ENCODE measurements at places on chromosomes 1 and 21.

DNA sequence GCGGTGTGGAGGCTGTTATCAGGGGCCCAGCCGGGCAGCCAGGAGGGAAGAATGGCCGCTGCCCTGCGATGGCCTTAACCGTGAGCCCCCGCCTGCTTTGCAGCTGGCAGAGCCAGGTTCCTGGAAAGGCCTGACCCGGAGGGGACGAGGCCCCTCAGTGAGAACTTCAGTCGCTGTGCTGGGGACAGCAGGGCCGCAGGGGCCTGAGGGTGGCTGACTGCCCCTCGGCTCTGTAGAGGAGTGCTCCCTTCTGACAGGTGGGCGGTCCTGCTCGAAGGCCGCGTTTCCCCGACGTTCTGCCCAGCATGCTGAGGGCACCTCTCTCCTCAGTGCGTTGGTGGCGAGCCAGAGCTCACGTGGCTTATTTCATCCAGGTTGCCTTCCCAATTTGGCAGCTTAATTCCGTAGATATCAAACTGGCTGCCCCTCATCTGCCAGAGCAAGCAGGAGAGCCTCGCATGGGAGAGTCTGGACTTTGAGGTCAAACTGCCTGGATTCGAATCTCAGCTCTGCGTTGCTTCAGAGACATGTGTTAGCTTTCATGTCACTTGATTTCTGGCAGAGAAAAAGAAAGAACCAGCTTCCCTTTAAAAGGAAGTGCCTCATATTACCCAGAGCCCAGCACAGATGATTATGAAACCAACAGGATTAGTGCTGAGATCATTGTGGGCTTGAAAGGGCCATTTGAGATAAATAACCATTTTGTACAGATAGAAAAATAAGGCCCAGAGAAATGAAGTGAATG, 239.8 kb downstream of the SDCCAG8 start:
- no peak for DNase-seq

DNA sequence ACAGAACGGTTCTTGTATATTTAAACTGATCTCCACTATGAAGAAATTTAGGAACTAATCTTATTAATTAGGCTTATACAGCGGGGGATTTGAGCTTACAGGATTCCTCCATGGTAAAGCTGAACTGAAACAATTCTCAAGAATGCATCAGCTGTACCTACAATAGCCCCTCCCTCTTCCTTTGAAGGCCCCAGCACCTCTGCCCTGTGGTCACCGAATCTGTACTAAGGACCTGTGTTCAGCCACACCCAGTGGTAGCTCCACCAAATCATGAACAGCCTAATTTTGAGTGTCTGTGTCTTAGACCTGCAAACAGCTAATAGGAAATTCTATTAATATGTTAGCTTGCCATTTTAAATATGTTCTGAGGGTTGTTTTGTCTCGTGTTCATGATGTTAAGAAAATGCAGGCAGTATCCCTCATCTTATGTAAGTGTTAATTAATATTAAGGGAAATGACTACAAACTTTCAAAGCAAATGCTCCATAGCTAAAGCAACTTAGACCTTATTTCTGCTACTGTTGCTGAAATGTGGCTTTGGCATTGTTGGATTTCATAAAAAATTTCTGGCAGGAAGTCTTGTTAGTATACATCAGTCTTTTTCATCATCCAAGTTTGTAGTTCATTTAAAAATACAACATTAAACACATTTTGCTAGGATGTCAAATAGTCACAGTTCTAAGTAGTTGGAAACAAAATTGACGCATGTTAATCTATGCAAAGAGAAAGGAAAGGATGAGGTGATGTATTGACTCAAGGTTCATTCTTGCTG, 147.2 kb downstream of the NR5A2 start:
- DNase-seq = no peak

GRCh38 chr21:30336596-30336995, 898 bp downstream of the KRTAP27-1 start:
- DNase-seq = no peak

DNA sequence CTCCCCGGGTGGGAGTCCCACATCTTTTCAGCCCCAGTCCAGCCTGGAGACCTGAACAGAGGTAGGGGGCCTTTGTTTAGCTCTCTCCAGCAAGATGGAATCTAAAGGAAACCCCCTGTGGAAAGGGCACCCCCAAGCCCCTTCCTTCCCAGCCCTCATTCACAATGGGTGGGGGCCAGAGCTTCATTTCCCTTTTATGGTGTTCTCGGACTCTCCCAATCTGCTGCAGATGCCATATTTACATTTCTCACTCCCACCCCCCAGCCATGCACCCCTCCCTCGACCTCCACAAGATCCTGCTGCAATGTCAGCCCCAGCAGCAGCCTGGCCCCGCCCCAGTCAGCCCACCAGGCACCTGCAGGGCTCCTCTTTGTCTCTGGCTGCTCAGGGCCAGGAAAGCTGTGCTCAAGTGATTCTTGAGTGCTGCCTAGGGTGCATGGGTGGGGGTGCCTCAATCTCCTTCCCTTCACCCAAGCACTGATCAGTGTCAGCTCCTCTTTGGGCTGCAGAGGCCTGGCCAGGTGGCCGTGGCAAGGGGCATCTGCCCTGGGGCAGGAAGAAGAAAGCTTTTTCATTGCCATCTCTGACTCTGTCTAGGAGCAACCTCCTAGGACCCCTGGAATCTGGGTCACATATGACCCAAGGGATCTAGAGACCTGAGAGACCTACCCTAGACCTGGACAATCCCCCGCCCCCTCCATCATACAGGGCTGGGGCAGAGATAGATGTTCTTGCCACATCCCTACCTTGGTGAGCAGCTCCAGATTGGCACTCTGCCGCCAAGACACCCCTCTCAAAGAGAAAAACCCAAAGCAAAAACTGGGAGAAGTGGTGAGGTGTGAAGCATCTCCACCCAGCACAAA, 1.7 kb downstream of the KIF21B start:
- DNase-seq = no peak

DNA sequence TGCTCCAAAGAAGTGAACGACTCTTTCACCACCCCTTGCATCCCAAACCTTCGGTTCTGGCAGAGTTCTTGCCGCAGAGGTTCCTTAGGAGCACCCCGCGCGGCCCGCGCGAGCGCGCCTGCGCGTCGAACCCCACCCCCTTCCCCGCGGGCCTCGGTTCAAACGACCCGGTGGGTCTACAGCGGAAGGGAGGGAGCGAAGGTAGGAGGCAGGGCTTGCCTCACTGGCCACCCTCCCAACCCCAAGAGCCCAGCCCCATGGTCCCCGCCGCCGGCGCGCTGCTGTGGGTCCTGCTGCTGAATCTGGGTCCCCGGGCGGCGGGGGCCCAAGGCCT, at the start of gene C1orf56:
TSS of gene C1orf56 (plus strand) at position 161 of the 334 bp plus-strand sequence. CDS start at position 258, 97 bp downstream.
- peak; percentile 72 for DNase-seq

DNA sequence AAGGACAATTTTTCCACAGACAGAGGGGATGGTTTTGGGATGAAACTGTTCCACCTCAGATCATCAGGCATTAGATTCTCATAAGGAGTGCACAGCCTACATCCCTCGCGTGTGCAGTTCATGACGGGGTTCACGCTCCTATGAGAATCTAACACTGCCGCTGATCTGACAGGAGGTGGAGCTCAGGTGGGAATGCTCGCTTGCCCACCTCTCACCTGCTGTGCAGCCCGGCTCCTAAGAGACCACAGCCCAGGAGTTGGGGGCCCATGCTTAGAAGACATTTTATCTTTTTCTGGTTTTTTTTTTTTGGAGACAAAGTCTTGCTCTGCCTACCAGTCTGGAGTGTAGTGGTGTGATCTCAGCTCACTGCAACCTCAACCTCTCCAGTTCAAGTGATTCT, 16.0 kb downstream of the GNB1 start:
- no peak for DNase-seq

- DNase-seq = peak; percentile 57
These were observed 18.7 kb downstream of the MFSD2A start for GRCh38 chr1:39973503-39974135.

DNA sequence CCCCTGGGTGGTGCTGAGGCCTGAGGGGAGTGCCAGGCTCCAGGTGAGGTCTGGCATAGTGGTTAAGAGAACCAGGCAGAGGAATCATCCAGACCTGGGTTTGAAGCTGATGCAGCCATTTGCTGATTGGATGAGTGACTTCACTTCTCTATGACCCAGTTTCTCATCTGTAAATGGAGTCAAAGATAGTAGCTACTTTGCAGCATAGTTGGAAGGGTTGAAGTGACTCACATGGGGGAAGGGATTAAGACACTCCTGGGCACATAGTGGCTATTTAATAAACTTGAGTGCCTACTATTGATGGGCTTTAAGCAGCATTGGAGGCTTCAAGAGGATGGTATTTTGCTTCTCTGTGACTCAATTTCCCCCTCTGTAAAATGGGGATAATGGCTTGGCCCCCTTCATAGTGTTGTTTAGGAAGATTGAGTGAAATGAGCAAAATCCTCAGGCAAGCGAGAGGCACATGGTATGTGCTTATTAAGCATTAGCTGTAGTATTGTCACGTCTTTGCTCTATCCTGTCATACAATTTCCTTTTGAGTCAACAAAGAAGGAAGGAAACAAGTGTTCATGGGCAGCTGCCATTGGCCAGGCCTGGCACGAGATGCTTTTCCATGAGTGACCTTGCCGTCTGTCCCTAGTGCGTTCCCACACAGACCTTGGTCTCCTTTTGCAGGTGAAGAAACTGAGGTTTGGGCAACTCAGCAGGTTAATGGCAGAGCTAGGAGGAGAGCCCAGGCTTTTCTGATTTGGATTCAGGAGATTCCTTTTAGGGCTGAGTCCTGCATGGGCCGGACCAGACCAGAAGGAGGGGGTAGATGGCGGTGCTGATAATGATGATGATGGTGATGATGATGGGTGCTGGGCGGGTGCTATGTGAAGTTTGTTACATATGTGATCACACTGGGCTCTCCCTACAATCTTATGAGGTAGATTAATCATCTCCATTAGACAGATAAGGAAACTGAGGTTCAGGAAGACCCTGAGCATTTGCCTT, 131.1 kb upstream of the WNT4 start:
- DNase-seq = no peak

DNA sequence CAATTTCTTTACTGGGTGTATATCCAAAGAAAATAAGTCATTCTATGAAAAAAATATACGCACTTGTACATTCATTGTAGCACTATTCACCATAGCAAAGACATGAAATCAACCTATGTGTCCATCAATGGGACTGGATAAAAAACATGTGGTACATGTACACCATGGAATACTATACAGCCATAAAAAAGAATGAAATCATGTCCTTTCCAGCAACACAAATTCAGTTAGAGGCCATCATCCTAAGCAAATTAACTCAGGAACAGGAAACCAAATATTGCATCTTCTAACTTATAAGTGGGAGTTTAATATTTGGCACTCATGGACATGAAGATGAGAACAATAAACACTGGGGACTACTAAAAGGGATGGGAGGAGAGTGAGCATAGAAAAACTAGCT, 325.7 kb downstream of the TGFB2 start:
- DNase-seq = no peak

GRCh38 chr21:24127651-24128050, 1479.6 kb downstream of the MRPL39 start:
- no peak for DNase-seq

- DNase-seq = peak; percentile 42
These were observed at the start of gene NID1 for GRCh38 chr1:236064674-236065508. NID1 (minus strand) TSS chr1:236065090; CDS start chr1:236065079, 11 bp downstream.

- DNase-seq = no peak
These were observed 18.9 kb downstream of the ADGRL2 start for GRCh38 chr1:81819613-81820012.

DNA sequence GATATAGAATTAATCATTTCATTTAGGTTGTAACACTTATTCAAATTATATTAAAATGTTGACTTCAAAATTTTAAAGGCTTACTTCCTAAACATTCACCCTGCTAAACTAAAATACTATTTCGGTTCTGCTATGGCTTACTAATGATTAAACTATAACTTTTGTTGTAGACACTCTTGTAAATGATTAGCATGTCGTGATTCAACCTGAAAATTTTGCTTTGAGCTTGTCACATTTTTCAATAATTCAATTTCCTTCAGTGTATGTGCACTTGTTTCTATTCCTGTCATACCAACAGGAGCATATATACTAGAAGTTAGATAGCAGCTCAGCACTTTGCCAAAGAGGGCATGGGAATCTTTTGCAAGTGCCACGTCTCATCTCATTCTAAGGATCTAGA, 1018.8 kb downstream of the AMY1C start:
- no peak for DNase-seq

DNA sequence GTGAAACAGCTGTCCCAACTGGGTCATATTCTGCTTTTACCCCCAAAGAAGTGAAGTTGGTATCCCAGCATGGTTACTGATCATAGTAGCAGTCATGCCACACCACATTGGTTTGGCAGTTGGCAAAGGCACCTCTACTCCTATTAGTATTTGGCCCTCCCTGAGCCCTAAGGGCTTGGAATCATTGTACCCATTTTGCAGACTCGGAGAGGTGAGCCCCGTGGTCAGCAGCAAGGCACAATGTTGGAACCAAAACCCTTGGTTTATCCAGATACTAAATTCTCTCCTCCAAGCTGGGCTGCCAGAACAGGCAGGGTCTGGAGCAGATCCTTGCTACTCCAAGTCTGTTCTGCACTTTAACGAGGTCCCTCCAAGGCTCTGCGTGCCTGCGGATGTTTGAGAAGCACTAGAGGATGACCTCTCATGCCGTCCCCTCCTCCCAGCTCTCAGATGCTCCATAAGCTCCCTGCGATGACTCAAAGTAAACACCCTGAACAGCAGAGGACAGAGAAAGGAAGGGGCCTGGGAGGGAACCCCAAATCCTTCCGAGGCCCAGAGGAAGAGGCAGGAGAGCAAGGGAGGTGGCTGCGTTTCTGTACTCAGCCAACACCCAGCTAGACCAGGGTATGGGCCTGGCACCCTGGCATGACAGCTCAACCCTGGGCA, 89.3 kb downstream of the PAX7 start:
- no peak for DNase-seq

- DNase-seq = no peak
These were observed 17.2 kb downstream of the CC2D1B start for GRCh38 chr1:52348704-52349300.

- DNase-seq = no peak
These were observed 85.6 kb downstream of the RGS7 start for GRCh38 chr1:241271427-241271826.

DNA sequence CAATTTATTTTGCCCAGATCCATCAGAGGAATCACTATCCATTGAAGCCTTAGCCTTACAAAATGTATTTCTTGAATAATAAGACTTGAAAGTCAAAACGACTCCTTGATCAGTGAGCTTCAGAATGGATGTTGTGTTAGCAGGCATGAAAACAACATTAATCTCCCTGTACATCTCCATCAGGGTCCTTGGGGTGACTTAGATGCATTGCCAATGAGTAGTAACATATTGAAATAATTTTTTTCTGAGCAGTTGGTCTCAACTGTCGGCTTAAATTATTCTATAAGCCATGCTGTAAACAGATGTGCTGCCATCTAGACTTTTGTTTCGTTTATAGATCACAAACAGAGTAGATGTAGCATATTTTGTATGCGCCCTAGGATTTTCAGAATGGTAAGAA, 482.0 kb downstream of the AMY1C start:
- no peak for DNase-seq

DNA sequence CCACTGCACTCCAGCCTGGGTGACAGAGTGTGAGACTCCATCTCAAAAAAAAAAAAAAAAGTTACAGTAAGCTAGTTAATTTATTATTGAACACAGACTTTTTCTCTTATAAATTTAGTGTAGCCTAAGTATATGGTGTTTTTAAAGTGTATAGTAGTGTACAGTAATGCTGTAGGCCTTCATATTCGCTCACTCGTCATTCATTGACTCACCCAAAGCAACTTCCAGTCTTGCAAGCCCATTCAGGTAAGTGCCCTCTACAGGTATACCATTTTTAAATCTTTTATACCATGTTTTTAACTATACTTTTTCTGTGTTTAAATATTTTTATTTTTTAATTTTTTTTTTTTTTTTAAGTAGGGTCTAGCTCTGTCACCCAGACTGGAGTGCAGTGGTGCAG, 12.1 kb downstream of the POU2F1 start:
- DNase-seq = no peak
